ENCODE measurements at places on chromosomes 6 and 20. TPM values are rescaled to one million over a fixed set of nuclear protein-coding genes. Genes with fewer than 3 reads are reported as not detected.

GRCh38 chr20:63490416-63490815 lies 8.5 kb downstream of the EEF1A2 start:
- no peak overlapping the region for H3K27ac ChIP-seq
- no peaks in the 10 kb centered on the region for H3K4me1 ChIP-seq
- peak; percentile 36 for DNase-seq
- no peak overlapping the region for H3K4me3 ChIP-seq
- H3K27me3 ChIP-seq: peaks cover 16% of the 10 kb centered on the region
- H3K36me3 ChIP-seq: no peaks in the 10 kb centered on the region

GRCh38 chr6:113693851-113694250 lies 163.3 kb upstream of the MARCKS start:
- H3K27ac ChIP-seq: no peak overlapping the region
- no peak for DNase-seq
- peaks cover 8% of the 10 kb centered on the region for H3K4me1 ChIP-seq

GRCh38 chr20:36249450-36249849 lies 13.2 kb downstream of the AAR2 start:
- no peak overlapping the region for H3K27ac ChIP-seq
- H3K4me3 ChIP-seq: no peak overlapping the region

DNA sequence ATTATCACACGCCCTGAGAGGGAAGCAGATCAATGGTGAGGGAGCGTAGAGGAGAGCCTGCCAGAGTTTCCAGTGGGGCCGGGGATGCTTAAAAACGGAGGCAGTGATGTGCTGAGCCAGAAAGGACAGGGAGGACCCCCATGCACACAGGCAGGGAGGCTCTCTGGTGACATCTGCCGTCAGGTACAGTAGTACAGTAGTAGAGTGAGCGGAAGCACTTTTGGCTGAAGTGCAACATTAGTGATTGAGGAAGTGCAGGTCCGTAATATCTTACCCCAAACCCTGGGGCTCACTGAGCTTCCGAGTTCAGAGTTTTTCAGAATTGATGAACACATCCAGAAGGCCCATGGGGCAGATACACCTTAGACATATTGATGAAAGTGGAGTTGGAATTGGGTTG lies 42.1 kb downstream of the GFRA4 start:
- H3K27ac ChIP-seq: no peak overlapping the region
- no peaks in the 10 kb centered on the region for H3K27me3 ChIP-seq
- H3K4me3 ChIP-seq: no peak overlapping the region
- H3K4me1 ChIP-seq: no peaks in the 10 kb centered on the region
- peaks cover 39% of the 10 kb centered on the region for H3K36me3 ChIP-seq
- DNase-seq: no peak

- H3K27ac ChIP-seq: no peak overlapping the region
- no peaks in the 10 kb centered on the region for H3K36me3 ChIP-seq
- H3K4me3 ChIP-seq: no peak overlapping the region
- no peaks in the 10 kb centered on the region for H3K4me1 ChIP-seq
Measured at GRCh38 chr20:21465799-21466198, 48.1 kb downstream of the NKX2-2 start.

DNA sequence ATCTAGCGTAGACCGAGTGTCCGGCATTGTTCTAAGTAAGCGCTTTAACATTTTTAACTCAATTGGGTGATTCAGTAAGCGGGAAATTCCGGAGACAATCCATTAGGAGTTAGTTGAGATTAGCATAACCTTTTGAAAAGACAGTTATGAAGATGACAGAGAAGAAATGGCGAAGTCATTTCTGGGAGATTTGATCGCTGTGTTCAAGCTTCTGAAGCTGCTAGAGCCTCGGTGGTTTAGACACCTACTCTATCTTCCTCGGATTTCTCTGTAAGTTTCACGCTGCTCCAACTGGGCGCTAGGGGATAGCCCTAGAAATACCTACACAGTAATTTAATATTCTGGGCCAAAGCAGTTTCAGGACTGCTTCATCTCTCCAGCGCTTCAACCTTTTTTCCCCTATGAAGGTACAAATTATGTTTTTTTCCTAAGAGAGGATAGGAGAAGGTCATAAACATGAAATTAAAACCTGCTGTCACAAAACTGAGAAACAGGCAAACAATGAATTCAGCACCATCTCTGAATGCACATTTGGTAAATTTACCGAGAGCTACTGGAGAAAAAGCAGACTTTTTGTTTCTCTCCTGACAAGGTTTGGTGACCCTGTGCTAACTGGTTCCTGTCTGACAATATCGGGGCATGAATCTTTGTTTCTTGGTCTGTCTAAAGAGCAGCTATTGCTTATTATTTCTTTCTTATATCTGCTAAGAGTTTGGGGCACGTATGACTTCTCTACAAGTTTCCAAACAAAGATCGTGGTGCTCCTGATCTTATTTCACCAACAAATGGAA lies 22.4 kb downstream of the ZNF311 start:
- H3K4me3 ChIP-seq: peak overlapping the region; percentile 73
- H3K4me1 ChIP-seq: peaks cover 18% of the 10 kb centered on the region
- H3K36me3 ChIP-seq: no peaks in the 10 kb centered on the region
- H3K27me3 ChIP-seq: peaks cover 1% of the 10 kb centered on the region
- no peak for DNase-seq

DNA sequence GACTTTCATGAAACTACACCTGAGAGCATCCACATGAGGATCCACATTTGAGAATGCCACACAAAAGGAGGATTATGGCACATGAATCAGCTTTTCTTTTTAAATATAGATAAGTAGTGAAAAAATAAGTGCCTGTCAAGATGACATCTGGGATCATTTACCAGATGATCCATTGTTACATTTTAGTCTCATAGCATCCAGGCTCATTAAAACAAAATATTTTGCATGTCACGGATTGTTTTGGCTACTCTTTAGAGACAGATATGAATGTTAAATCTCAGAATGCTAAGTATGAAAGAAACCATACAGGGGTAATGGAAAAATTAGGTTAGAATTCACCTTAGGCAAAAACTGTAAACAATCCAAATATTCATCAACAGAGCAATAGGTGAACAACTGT lies 66.7 kb downstream of the MYO6 start:
- H3K4me1 ChIP-seq: no peaks in the 10 kb centered on the region
- no peaks in the 10 kb centered on the region for H3K27me3 ChIP-seq

- no peak overlapping the region for H3K4me3 ChIP-seq
- no peaks in the 10 kb centered on the region for H3K27me3 ChIP-seq
- no peak for DNase-seq
- no peaks in the 10 kb centered on the region for H3K4me1 ChIP-seq
- no peaks in the 10 kb centered on the region for H3K36me3 ChIP-seq
Measured at GRCh38 chr20:13094976-13095375, 86.2 kb downstream of the SPTLC3 start.

- H3K4me1 ChIP-seq: no peaks in the 10 kb centered on the region
- DNase-seq: no peak
- H3K36me3 ChIP-seq: no peaks in the 10 kb centered on the region
- H3K27me3 ChIP-seq: no peaks in the 10 kb centered on the region
- H3K4me3 ChIP-seq: no peak overlapping the region
- H3K27ac ChIP-seq: no peak overlapping the region
Measured at GRCh38 chr6:87908978-87909811, 138.4 kb upstream of the SPACA1 start.

DNA sequence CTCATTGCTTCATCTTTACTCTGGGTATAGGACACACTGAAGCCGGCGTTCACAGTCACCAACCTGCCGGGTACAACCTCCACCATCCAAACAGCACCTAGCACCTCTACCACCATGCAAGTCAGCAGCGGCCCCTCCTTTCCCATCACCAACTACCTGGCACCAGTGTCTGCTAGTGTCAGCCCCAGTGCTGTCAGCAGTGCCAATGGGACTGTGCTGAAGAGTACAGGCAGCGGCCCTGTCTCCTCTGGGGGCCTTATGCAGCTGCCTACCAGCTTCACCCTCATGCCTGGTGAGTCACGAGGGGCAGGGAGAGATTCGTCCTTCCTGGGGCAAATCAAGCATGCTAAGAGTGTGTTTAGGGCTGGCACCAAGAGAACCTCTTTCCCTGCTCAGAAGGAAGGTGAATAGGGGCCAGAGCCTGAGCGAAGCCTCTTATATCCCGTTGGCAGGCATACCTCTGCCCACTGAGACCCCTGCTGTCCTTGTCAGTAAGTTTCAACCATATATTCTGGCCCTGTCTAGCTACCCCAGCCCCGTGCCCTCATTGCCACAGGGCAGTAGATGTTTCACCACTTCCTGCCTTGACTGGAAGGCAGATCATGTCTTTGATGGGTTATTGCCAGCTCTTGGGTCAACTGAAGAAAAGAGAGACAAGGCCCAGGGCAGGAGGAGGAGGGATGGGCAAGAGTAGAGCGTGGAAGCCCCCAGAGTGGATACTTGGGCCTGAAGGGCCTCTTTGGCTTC lies 4.8 kb downstream of the SRF start:
- peaks cover 34% of the 10 kb centered on the region for H3K4me1 ChIP-seq
- H3K36me3 ChIP-seq: peaks cover 59% of the 10 kb centered on the region
- H3K27ac ChIP-seq: peak overlapping the region; percentile 95
- DNase-seq: no peak

DNA sequence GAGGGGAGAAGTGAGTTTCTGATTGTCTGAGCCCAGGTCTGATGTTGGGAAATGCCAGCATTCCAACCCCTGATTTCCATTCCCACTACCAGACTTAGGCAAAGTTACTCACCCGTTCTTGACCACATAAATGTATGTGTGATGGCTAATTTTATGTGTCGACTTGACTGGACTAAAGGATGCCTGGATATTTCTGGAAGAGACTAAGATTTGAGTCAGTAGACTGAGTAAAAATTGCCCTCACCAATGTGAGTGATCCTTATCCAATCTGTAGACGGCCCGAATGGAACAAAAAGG lies 95.8 kb upstream of the TAB2 start:
- peaks cover 10% of the 10 kb centered on the region for H3K4me1 ChIP-seq
- DNase-seq: no peak
- no peaks in the 10 kb centered on the region for H3K27me3 ChIP-seq
- H3K4me3 ChIP-seq: no peak overlapping the region
- no peak overlapping the region for H3K27ac ChIP-seq

DNA sequence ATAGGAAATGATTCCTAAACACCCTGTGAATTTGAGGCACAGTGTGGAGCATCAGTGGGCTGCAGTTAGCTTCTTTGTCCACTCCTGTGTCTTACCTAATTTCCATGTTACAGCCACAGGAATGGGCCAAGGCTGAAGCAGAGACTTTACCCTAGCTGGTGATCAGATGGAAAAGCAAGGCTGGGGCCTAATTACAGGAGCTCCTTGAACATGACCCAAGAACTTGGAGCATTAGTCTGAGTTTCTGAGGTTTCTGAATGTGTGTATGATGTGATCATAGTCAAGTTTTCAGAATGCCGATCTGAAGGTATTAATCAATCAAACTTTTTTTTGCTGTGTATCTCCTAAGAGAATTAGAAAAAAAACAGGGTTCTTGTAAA lies 18.0 kb downstream of the HECA start:
- no peaks in the 10 kb centered on the region for H3K36me3 ChIP-seq
- H3K4me1 ChIP-seq: peaks cover 89% of the 10 kb centered on the region
- DNase-seq: no peak
- no peak overlapping the region for H3K27ac ChIP-seq
- H3K4me3 ChIP-seq: no peak overlapping the region

DNA sequence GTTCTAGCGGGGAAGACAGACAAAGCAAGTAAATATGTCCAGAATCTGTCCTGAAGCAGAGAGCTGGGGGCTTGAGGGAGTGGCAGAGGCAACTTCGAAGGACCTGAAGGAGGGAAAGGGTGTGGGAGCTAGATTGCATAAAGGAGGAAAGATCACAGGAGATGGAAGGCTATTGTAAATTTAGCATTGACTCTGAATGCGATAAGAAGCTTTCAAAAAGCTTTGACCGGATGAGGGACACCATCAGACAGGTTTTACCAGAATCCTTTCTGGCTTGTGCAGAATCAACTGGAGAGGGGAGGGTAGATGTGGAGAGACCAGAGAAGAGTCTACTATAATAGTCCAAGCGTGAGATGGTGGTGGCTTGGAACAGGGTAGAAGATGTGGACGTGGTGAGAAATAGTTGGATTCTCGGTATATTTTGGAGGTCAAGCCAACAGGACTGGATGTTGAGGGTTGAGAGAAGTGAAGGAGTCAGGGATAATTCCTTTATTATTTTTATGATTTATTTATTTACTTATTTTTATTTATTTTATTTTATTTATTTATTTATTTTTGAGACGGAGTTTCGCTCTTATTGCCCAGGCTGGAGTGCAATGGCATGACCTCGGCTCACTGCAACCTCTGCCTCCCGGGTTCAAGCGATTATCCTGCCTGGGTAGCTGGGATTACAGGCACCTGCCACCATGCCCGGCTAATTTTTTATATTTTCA lies 19.9 kb upstream of the RIPOR3 start:
- H3K4me3 ChIP-seq: no peak overlapping the region
- no peak overlapping the region for H3K27ac ChIP-seq
- no peaks in the 10 kb centered on the region for H3K36me3 ChIP-seq
- no peaks in the 10 kb centered on the region for H3K4me1 ChIP-seq

Gene WFDC5
- total RNA-seq: not detected

Gene SIGLEC1
- 34.0 TPM for total RNA-seq

Gene C4A
- total RNA-seq: 120 TPM

Gene TCP11
- total RNA-seq: not detected

Gene BEND3
- 1.7 TPM for total RNA-seq

Gene C6orf15
- not detected for total RNA-seq

Gene FOXS1
- total RNA-seq: 2.7 TPM

Gene LHFPL5
- not detected for total RNA-seq

Gene TUBB2B
- 3.4 TPM for total RNA-seq
